RPMI7951 (cell line): ENCODE measurements at places on chromosomes 12 and 14. TPM values are rescaled to one million over a fixed set of nuclear protein-coding genes. Genes with fewer than 3 reads are reported as not detected.

DNA sequence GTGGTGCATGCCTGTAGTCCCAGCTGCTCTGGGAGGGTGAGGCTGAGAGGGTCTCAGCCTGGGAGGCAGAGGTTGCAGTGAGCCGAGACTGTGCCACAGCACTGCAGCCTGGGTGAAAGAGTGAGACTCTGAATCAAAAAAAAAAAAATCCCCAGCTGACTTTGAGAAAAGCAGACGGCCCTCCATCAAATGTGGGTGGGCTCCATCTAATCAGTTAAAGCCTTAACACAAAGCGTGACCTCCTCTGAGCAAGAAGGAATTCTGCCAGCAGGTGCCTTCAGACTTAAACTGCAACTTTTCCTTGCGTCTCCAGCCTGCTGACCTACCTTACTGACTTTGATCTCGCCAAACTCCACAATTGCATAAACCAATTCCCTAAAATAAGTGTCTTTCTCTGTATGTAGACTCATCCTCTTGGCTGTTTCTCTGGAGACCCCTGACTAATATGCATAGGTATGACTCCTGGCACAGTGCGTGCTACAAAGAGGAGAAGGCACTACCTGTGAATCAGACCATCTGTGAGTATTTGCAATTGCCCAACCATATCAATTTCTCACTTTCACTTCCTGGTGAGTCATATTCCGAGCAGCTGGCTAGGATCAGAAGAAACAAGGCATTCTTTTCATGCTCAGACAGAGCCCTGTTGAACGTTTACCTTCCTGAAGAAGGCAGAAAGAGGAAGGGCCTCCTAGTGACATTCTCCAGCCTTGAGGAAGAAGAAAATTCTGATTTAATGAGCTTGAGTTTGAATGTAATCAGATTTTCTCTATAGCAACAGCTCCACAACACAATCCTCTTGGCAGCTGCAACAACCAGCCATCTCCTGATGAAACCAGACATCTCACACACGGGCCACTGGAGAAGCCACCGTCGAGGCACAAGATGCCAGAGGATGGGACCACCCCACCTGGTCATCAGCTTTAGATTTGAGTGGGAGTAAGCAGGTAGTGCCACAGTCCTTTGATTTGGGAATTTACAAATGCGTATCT is 54.3 kb downstream of the CLMN start:
- DNase-seq: peak; percentile 90

- DNase-seq: no peak
Measured at GRCh38 chr12:132711080-132711843, 620 bp downstream of the PGAM5 start.

DNA sequence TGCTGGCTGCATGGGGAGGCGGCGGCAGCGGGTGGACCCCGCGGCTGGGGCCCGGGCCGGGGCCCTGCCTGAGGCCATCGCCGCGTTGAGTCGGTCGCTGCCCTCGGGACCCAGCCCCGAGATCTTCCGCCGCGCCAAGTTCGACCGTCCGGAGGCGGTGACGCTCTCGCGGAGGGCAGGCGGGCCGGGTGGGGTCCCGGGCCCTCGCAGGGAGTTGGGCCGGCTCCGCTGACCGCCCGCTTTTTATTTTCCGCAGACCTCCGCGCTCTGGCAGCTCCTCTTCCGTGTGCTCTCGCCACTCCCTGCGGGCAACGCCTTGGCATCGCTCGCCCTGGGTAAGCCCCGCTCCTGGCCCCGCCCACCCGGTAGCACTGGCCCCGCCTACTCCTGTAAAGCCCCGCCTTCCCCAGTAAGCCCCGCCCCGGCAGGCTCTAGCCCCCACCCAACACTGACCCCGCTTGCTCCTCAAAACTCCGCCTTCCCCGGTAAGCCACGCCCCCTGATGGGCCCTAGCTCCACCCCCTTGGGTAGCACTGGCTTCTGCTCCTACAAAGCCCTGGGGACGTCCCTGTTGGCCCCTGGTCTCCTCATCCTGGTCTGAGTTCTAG is 424 bp downstream of the TEDC1 start:
- DNase-seq: peak; percentile 55

DNA sequence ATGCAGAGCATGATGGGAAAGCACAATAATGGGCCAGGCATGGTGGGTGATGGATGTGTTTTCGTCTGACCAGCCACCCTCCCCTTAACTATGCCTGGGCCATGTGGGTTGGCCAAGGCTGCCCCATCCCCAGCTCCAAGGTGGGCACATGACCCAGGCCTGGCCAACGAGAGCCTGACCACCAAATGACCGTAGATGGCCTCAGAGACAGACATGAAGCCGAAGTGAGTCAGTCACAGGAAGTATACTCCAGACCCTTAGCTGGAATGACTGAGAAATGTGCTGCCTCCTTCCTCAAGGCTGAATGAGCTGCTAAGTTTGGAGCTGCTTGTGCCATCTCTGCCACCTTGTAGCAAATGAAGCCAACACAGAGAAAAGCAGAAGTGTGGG is 233.6 kb downstream of the BCL11B start:
- peak; percentile 84 for DNase-seq

GRCh38 chr12:542395-543113 is 82.8 kb downstream of the B4GALNT3 start:
- no peak for DNase-seq

- peak; percentile 96 for DNase-seq
Measured at GRCh38 chr12:124174451-124175348, 120.2 kb upstream of the RFLNA start.

DNA sequence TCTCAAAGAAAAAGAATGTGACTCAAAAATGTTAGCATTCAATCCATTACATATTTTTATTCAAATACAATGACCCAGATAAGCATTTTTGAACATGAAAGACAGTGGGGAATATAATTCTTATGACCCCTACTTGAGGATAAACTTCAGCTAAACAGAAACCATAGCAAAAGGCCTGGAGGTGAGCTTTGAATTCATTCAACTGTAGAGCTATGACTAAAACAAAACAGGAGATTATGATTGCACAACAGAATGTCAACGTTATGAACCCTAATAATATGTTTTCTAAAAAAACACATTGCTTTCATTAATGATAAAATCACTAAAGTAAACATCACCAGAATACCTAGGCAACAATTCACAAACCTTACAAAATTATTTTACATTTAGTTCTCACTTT is 27.8 kb downstream of the EFCAB11 start:
- DNase-seq: no peak

- peak; percentile 90 for DNase-seq
Measured at GRCh38 chr12:116525418-116526001, 33.7 kb upstream of the MAP1LC3B2 start.

DNA sequence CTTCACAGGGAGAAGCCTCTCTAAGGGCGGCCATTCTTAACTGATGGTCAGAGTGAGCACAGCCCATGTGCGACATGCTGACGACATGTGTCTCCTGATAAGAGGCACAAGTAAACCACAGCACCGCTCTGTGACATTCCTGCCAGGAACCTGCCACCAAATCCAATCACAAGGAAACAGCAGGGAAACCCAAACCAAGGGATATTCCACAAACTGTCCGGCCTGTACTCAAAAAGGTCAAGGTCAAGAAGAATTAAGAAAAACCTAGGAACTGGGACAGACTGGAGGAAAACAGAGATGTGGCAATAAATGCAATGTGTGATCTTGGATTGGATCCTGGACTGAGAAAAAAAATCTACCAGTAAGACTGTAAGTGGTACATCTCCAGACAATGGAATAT is 91.9 kb downstream of the SYNE3 start:
- DNase-seq: peak; percentile 3

- peak; percentile 76 for DNase-seq
Measured at GRCh38 chr14:70771781-70772212, 37.5 kb downstream of the MAP3K9 start.

DNA sequence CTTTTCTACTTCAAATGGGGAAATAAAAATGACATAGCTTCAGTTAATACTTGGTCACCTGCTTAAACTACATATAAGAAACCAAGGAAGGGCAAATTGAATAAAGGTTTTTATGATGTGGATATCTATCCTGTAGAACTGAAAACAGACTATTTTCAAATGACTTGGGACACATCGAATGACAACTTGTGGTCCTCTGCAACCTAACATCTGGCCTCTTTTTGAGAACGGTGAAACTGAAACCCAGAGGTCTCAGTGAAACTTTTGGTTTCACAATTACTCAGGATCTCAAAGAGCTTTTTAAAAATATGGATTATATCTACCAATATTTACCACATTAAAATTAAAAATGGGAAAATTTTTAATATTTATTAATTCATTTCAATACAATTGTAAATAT is 65.2 kb downstream of the PPP2R5E start:
- peak; percentile 6 for DNase-seq

DNA sequence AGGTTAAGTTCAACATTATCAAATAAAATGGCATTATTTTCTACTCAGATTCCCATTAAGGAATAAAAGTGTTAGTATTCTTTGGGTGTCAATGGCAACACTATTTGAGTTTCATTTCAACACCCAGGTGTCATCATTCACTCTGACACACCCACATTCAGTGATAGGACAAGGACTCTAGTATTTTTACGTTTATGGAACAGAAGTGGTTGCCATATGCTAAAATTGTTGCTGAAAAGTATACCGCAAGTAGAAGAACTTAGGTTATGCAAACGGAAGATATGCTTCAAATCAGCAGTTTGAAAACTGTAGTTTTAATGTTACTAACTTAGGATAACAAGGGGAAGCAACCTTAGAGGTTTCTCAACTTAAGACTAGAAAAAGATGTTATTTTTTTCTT is 20.0 kb upstream of the SGPP1 start:
- no peak for DNase-seq

- peak; percentile 29 for DNase-seq
Measured at GRCh38 chr12:59808317-59808910, 212.6 kb downstream of the SLC16A7 start.

DNA sequence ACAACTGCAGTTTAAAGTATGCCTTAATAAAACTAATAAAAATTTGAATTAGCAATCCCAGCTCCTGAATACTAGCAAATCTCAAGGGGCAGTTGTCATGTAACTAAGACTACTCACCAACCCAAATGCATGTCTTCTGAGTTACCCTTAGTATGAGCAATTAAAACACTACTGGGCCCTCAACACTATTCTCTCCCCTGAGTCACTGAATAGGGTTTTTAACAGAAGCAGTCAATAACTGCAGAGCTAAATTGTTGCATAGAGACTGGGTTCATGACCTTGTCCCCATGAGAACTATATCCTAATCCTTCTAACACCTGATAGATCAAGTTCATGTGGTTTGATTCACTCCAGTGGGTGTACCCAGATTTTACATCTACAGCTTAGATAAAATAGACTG is 38.8 kb downstream of the MDM1 start:
- no peak for DNase-seq

DNA sequence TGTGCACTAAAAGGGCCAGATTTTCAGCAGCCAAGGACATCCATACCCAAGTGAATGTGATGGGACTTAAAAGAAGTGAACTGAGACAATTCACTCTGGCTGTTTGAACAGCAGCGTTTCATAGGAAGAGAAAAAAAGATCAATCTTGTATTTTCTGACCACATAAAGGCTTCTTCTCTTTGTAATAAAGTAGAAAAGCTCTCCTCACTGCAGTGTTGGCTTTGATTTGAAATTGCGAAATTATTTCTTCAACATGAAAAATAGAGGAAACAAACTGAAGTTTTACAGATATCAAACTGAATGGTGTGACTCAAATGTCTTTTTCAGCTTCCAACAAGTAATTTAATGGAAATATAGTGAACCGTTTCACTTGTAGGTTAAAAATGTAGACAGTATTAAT is 11.3 kb upstream of the KCNMB4 start:
- DNase-seq: no peak

DNA sequence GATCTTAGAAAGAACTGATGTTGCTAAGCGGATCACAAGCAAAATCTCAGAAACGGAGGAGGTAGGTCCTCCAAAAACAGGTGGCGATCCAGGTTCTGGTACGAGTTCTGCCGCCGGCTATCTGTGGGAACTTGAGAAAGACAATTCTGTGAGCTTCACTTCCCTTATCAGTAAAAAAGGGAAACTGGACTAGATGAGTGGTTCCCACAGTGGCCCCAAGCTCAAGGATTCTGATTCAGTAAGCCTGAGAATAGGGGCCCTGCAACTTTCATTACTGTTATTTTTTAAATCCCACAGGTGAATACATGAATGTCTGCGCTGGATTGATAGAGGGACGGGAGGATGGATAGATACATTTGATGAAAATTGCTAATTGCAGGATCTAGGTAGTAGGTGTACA is 160.2 kb downstream of the PPM1H start:
- DNase-seq: no peak

- DNase-seq: peak; percentile 51
Measured at GRCh38 chr12:90102957-90103652, 394.5 kb upstream of the ATP2B1 start.

DNA sequence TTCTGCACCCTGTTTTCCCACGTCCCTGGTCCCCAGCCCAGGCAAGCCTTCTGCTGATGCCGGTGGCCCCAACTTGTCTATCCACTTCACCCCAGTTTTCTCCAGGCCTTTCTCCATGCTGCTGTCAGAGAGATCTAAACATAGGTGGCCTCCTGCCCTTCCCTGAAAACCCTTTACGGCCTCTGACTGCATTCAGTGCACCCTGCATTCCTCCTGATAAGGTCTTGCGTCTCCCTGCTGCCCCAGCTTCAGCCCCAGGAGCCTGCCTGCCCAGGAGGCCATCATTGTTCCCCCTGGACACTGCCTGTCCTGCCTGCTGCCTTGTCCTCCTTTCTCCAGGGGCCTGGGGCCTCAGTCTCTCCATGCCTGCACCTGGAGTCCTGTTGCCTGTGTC is 29.8 kb downstream of the TRAF3 start:
- DNase-seq: no peak

DNA sequence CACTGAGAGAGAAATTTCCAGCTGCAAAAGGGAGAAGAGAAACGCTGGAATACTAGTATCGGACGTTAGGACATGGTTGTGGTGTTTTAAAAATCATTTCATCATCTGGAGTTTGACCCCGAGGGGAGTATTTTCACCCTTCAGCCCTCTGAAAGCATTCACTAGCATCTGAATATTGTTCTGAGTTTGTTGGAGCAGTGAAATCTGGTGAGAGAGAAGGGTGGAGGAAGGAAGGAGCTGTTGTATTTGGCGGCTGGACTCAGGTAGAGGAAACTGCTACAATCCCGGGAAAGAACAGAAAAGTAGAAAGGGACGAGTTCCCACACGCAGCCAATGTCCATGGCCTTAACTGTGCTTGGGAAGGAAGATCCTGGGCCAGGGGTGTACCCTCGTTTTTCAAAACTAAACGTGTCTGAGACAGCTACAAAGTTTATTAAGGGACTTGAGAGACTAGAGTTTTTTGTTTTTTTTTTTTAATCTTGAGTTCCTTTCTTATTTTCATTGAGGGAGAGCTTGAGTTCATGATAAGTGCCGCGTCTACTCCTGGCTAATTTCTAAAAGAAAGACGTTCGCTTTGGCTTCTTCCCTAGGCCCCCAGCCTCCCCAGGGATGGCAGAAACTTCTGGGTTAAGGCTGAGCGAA is 896 bp upstream of the CDKN1B start:
- no peak for DNase-seq

FAIM2 gene
- 0.98 and 1.2 TPM in 2 replicates for total RNA-seq

LGR5 gene
- total RNA-seq: not detected in 2 replicates

TAS2R8 gene
- 0.20 TPM in 1 of 2 replicates, not detected in the other for total RNA-seq

SLC17A8 gene
- not detected in 2 replicates for total RNA-seq

ZFYVE21 gene
- 34.5 and 37.0 TPM in 2 replicates for total RNA-seq

KRT74 gene
- not detected in 2 replicates for total RNA-seq

BMP4 gene
- total RNA-seq: 76.8 and 77.1 TPM in 2 replicates

E2F7 gene
- 19.1 and 26.3 TPM in 2 replicates for total RNA-seq

NPAS3 gene
- 0.29 and 0.48 TPM in 2 replicates for total RNA-seq

MANSC1 gene
- total RNA-seq: 3.3 and 8.5 TPM in 2 replicates

PTPRR gene
- 9.0 and 9.4 TPM in 2 replicates for total RNA-seq
